ENCODE measurements at places on chromosomes 11 and 22.

DNA sequence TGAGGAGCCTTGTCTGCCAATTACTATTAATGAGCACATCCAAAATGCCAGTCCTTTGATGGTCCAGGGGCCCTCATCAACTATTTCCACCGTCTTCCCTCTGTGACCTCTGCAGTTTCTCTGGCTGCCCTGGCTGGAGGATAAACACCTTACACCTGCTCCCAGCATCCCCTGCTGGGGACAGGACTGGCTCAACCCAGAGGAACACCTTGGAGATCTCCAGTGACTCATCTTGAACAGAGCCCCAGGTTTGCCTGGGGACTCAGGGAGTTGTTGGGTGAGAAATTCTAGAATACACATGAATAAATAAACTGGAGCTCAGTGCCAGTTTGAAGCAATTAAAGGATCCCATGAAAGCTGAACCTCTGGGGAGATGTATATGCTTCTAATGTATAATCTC is 24.0 kb upstream of the ELF5 start:
- DNase-seq: no peak

GRCh38 chr11:65440831-65441499 is 18.4 kb downstream of the NEAT1 start:
- DNase-seq: no peak

DNA sequence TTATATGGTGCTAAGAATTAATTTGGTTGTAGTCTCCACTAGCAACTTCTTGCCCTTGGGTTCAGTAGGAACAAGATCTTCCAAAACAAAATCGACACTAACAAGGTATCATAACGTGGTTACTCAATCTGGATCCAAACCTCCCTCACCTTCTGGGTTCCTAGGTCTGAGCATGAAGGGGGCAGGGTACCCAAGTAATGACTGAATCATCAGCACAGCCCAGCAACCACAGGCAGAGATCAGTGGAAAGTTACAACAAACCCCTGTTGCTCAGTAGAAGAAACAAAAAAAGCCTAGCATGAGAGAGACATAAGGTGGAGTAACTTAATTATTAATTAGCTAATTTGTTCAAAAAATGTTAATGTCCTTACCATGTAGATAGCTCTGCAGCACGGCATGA is 221.4 kb downstream of the BLID start:
- DNase-seq: no peak

GRCh38 chr11:94550513-94550912 is 6.8 kb downstream of the FUT4 start:
- DNase-seq: no peak

DNA sequence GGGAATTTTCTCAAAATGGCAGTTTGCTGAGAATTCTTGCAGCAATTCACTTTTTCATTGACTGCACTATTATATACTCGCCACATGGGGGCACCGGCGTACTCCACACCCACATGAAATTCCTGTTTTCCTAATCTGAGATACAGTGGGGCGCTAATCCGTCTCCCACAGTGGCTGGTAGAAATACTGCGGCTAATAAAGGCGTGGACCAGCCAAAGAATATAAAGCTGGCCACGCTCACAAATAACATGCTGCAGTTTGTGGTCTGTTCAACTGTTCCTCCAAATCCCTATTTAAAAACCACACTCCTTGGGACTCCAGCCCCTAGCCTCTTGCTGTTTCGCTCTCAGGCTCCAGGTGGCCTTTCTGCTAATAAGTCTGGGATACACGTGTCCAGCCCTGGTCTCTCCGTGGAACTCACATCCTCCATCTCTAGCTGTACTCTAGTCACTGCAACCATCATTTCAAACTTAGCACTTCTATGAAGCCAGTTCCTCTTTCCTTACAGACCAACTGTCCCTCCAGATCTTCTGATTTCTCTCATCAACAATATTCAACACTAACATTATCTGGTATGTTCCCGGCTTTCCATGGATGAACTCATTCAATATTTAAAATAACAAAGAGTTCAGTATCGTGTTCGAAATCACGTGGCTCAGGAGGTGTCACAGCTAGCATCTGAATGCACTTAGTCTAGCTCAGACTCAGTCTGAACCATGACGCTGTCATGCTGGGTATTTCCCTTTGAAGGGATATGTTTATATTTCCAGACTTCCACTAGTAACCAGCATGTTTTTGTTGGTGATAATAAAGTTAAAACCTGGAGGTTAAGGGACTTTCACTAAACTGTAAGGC is 22.0 kb downstream of the TBRG1 start:
- peak; percentile 60 for DNase-seq

DNA sequence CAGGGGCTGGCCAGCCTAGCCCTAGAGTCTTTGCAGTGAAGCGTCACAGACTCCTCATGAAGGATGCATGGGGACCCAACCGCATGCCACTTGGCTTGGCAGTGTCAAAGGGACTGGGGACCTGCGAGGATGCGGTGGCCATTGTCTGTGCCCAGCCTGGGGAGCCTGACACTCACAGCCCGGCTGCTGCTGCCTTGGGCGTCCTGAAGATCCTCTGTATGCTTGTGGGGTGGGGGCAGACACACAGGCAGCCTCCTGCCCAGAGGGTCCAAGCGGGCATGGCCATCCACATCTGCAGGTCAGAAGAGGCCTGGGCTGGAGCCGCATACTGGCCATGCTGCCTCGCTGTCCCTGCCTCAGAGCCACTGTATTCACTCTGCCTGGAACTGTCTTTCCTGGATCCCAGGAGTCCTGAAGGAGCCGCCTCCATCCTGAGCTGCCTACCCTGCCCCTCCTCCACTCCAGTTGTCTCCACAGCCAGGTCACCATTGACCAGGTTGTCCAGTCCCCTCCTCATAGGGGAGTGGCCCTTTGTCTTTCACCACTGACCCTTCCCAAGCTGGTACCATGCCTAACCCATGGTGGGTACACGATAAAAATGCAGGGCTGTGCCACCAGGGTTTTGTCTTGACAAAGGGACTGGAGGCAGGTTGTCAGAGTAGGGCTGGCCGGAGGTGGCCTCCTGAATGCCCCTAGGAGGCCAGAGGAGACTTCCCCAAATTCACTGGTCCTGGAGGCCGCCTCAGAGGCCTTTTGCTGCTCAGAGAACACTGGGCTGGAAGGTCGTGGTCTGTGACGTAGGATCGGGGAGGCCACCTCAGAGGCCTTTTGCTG is 107.0 kb downstream of the KCNQ1OT1 start:
- no peak for DNase-seq

- DNase-seq: no peak
These were observed 6.3 kb upstream of the SLC1A2 start for GRCh38 chr11:35425603-35426212.

DNA sequence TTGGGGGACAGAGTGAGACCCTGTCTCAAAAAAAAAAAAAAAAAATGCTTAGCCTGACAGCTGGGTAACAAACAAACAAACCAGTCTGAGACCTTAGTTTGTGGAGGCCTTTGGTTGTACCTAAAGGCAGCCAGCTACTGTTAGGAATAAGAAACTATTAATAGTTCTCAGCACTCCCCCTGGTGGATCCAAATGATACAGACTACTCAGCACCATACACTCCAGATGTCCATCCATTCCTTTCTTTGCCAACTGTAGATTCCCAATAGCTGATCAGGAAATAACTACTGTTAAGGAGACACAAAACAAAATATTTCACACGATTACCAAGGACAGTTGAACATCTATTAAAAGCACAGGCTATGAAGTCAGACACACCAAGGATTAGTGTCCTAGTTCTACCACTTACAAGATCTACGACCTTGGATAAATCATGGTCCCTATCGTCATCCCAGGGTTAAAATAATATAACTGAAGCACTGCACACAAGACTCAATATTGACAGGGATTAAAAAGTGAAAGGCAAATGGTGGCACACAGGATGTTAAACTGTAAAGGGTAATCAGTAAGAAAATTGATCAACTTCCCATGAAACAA is 17.2 kb downstream of the CLDN25 start:
- DNase-seq: peak; percentile 29

- no peak for DNase-seq
These were observed 52.9 kb upstream of the CLTCL1 start for GRCh38 chr22:19344420-19344819.

DNA sequence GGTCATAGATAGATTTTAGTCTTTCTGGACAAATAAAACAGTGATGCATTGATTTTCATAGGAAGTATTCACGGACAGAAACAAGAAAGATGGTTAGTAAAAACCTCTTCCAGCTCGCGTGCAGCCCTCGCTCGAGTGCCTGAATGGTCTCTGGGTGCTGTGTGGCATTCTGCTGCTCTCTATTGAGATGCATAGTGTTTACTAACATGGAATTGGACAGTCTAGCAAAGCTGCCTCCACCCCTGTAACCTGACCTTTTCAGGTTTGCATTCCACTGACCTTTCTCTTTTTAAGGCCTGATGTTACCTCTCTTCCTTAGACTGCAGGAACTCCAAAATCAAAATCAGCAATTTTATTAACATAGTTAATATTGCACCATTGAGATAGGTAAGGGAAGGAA is 643.4 kb downstream of the JRKL start:
- no peak for DNase-seq

GRCh38 chr11:110070176-110070575 is 23.0 kb upstream of the ZC3H12C start:
- DNase-seq: no peak

GRCh38 chr22:44126807-44127206 is 53.9 kb upstream of the PARVG start:
- DNase-seq: no peak

DNA sequence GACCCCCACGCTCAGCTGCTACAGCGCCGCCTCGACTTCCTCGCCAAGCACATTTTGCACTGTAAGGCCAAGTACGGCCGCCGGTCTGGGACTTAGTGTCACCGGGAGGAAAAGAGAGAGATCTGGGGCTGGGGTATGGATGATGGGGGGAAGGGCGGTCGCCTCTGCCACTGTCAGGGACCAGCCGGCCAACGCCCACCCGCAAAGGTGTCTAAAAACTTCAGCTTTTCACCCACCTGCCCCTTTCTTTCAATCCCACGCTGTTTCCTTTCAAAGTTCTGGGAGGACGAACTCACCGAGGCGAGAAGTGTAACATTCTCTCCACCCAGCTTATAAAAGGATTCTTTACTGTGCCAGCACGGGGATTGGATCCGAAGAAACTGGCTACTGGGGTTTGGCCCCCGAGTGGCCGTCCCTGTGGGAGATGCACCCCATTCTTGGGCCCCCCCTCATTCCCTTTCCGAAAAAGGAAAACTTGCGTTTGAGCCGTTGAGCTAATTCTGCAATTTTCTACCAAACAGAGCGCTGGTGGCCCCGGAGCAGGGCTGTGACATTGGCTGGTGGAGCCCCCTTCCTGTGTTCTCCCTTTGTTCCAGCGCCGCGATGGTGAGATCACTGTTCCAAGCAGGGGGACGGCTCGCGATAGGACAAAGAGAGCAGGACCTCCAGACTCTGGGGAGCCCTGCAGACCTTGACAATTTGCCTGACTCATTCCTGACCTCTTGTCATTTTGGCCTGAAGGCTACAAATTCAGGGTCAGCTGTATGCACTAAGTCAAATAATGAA is 1.8 kb downstream of the FJX1 start:
- DNase-seq: no peak

GRCh38 chr22:38239101-38239761 is 33.6 kb downstream of the TMEM184B start:
- no peak for DNase-seq

GRCh38 chr11:3205261-3206155 is 13.1 kb downstream of the MRGPRG start:
- DNase-seq: no peak

- DNase-seq: peak; percentile 89
These were observed 57.9 kb downstream of the NECTIN1 start for GRCh38 chr11:119671051-119671450.

- no peak for DNase-seq
These were observed 446.8 kb downstream of the TMEM135 start for GRCh38 chr11:87484566-87484965.

- no peak for DNase-seq
These were observed 9.5 kb downstream of the PLA2G6 start for GRCh38 chr22:38171927-38172831.

- DNase-seq: no peak
These were observed 132.3 kb downstream of the OPCML start for GRCh38 chr11:133399855-133400625.

DNA sequence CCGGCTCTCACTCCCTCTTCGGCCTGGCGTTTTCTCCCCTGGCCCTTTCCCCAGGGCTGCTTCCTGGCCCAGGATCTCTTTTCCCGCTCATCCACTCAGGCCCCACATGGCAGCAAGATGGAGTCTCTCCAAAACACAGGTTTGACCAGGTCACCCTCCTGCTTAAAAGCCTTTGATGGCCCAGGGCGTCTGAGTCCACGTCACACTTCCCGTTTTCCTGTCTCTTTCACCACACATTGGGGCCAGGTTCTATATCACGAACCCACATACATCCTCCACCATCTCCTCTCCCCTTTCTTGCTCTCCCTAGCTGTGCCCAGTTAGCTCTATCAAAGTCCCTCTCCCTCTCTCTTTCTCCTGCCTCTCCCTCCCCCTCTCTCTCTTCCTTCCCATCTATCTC is 7.8 kb upstream of the LRRC32 start:
- DNase-seq: no peak

DNA sequence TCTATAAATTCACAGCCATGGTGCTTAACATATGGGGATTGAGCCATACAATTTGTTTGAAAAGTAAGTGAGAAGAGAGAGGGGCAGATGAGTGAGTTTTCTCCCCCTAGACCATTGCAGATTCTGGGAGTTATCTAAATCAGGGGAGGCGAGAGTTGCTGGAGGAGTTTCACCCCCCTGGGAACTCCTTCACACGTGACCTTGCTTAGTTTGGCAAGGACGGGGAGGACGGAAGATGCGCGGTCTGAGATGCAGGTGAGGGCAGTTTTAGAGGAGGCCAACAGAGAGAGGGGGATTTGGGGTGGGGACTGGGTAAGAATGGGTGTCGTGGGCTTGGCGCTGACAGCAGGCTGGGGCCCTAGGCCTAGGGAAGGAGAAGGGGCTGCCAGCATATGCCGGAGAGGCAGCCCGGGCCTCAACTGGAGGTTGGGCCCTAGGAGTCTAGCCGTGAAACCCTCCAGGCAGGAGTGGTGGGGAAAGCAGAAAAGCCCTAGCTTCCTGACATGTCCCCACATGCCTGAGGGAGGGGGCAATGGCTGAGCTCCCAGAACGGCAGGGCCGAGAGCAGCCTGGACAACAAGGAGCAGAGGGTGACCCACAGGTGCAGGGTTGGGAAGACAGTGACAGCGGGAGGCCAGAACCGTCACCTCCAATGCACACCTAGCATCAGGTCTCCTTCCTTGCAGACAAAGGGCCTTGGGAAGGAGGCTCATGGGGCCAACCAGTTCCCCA is 63.9 kb downstream of the ELFN2 start:
- DNase-seq: no peak

DNA sequence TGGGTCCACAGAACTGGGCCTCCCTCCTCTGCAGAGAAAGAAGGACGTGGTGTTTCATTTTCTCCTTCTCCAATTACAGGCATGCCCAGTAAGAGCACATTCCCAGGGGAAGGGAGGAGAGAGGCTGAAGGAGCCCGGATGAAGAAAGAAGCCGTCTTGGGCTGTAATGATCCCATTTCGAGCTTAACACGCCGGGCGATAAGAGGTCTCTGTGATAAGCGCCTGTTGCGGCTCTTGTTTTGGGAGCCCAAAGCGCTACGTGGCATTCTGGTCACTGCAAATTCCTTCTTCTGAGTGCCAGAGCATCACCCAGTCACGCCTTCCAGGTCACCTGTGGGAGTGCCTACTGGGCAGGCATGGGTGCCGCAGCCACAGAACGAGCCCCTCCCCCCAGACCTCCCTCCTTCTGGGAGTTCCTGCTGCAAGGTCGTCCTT is 57.5 kb downstream of the ANO1 start:
- DNase-seq: no peak

- peak; percentile 38 for DNase-seq
These were observed 486 bp downstream of the NAP1L4 start for GRCh38 chr11:2991452-2992233.

Measured in muscle of arm (tissue), 14 donors.